ENCODE measurements at places on chromosomes 3 and 15. TPM values are rescaled to one million over a fixed set of nuclear protein-coding genes. Genes with fewer than 3 reads are reported as not detected.
A peak's percentile ranks its signal among the peaks of the same experiment; 100 is the strongest.

DNA sequence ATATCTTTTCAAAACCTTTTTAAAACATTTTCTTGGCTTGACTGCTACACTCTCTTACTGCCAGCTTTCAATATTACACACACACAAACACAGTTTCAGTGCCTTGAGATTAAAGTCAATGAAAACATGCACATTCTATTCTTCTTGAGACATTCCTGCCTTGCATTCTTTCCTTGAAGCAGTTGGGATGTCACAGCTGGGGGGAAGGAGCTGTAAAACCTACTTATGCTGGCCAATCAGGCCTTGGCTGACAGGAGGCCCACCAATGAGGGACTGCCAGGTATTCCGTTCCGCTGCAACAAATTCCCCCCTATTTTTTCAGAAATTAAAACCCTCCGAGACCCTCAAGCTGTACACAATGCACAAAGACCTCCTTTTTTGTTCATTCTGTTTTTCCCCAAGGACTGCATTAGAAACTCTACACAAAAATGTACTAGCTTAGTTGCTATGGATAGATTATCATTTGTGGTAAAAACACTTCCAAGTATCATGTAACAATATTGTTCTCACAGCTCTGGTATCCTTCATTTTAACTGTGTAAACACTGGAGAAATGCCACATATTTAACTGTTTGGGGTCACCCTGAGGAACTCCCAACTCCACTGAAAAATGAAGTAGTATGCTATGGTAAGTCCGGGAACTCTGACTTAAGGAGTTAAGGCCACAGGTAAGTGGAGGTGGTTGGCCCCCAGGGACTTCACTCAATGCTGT lies 18.5 kb downstream of the FSTL1 start:
- DNase-seq = no peak

GRCh38 chr15:98967096-98967495 lies 40.5 kb downstream of the PGPEP1L start:
- no peak for DNase-seq

GRCh38 chr3:135069406-135069805 lies 274.3 kb downstream of the EPHB1 start:
- no peak for DNase-seq

DNA sequence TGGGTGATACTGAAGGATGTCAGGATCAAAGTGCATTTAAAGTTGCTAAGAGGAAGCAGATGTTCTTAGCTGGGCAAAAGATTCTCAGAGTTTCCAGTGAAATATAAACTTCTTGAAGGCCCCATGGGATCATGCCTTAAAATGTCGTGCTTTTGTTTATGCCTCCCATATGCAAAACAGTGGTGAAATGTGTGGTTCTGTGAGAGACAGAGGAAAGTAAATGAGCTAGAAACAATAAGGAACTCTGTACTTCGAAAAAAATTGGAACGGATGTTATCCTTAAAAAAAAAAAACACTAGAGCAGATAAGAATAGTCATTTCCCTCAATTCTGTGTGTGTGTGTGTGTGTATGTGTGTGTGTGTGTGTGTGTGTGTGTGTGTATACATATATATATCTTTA lies 497.0 kb upstream of the TBL1XR1 start:
- no peak for DNase-seq

- no peak for DNase-seq
These were observed 7.8 kb downstream of the XPC start for GRCh38 chr3:14170531-14171159.

- DNase-seq = no peak
These were observed 195.2 kb upstream of the MME start for GRCh38 chr3:154884952-154885351.

GRCh38 chr3:33940736-33941135 lies 142.3 kb downstream of the PDCD6IP start:
- no peak for DNase-seq

GRCh38 chr3:119500901-119501300 lies 2.6 kb downstream of the TIMMDC1 start:
- no peak for DNase-seq

DNA sequence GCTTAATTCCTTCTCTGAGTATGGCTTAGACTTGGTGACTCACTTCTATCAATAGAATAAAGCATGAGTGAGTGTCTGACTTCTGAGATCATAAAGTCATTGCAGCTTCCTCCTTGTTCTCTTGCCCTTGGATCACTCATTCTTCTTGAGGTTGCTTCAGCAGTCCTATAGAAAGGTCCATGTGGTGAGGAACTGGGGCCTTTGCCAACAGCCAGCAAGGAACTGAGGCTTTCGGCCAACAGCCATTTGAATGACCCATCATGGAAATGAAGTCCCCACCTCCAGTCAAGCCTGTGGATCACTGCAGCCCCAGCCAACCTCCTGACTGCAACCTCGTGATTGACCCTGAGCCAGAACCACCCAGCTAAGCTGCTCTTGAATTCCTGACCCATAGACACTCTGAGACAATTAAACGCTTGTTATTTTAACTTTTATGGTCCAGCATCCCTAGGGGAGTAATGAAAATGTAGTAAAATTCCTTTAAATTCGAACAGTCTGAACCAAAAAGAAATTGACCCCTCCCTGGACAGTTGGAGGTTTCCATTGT lies 84.5 kb downstream of the WDR76 start:
- DNase-seq = no peak

- DNase-seq = no peak
These were observed 864 bp downstream of the SEMA3G start for GRCh38 chr3:52443791-52444687.

GRCh38 chr3:126850370-126851085 lies 132.4 kb upstream of the PLXNA1 start:
- DNase-seq = no peak

- no peak for DNase-seq
These were observed 31.1 kb upstream of the RASA2 start for GRCh38 chr3:141455603-141456300.

- no peak for DNase-seq
These were observed 77.3 kb upstream of the MAGI1 start for GRCh38 chr3:66115858-66116654.

DNA sequence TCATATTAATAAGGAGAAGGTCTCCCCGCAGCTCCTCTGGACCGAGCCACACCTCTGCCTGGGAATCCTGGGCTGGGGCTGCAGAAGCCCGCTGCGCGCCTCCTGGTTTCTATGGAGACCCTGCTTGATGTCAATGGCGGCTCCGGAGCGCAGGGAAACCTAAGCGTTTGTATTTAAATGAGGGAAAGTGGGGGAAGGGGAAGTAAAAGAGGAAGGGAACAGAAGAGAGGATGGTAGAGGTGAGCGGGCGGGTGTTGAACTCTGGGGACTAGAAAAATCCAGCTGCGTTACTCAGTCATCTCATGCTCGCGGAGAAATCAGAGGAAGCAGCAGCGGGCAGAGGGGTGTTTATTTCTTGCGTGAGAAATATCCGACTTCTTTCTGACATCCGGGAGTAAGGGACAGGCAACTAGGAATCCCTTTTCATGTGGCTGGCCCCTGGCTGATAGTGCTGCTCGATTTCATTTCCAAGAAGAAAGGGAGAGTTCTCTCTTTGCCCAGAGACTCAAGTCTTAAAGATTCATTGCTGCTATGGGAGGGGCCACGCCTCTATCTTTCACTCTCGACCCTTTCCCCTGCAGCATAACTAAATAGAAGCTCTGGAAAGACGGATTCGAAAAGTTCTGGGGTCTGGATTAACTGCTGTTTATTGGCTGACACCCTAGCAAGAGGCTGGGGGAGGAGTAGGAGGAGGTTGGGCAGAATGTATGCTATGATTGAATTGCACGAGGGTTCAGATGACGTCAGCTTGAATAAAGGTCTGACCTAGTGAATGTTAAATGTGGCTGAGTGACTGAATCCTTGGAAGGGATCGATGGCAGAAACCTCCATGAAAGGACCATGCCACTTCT lies 110.5 kb upstream of the GAP43 start:
- no peak for DNase-seq

GRCh38 chr3:116423374-116423773 lies 21.9 kb downstream of the LSAMP start:
- no peak for DNase-seq

- no peak for DNase-seq
These were observed 136.3 kb downstream of the PLD1 start for GRCh38 chr3:171673951-171674350.

DNA sequence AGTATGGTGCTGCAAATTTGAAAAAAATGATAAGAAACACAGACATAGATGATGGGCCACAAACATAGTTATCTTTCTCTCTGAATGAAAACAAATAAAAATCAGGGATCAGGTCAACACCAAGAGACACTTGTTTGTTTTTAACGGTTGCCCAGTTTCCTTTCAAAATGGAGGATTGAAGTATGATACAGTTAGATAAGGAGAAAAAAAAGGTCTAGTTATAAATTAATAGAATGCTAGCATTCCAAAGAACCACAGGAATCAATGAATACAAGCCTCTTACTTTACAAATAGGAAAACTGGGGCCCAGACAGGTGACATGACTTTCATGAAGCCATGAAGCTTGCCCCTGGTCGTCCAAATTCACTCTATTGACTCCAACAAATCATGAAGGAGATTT lies 305.1 kb downstream of the ZNF621 start:
- DNase-seq = no peak

- DNase-seq = no peak
These were observed 34.3 kb upstream of the ZBTB38 start for GRCh38 chr3:141333836-141334626.

DNA sequence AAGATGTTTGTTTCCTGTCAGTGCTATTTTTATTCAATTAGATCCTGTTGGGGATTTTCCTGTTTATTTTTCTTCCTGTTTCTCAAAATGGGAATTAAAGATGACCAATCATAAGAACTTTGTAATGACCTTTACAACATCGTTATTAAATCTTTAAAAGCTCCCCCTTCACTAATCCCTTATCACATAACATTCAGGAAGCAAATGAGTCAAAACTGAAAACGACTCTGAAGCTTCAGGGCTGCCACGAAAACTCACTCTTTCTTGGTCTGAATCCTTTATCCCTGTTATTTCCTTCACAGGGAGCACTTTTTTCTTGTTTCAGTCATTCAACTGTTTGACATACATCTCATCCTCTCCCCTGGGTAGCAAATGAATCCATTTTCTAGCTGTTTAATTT lies 75.8 kb upstream of the MB21D2 start:
- DNase-seq = no peak

DNA sequence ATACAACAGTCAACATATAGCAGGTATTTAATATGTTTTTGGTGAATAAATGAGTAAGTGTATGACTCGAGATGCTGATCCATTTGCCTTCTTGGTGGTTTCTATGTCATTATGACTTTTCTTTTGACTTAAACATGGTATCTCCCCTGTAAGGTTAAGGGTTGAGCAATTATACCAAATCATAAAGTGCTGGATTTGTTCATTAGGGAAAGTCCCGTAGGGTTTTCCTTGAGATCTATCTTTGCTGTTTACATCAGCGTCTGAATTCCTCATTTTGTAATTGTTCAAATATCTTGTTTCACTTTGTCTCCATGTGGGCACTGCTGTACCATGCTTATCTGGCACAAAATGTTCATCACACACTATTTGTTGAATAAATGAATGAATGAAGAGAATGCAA lies 562.6 kb downstream of the EDEM1 start:
- no peak for DNase-seq

DNA sequence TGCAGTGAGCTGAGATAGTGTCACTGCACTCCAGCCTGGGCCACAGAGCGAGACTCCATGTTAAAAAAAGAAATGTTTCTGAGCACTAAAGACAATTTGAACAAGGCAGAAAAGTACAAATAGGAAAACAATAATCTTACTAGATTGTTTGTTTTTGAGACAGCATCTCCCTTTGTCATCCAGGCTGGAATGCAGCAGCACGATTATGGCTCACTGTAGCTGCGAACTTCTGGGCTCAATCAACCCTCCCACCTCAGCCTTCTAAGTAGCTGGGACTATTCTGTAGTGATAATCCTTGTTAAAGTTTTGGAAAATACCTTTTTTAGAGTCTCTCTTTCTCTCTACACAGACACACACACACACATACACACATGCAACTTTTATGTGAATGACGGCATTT lies 107.1 kb downstream of the LPP start:
- no peak for DNase-seq

GRCh38 chr3:129490273-129490675 lies 38.2 kb upstream of the RHO start:
- peak; percentile 58 for DNase-seq

- DNase-seq = no peak
These were observed 13.9 kb upstream of the TOP2B start for GRCh38 chr3:25678581-25678980.

DNA sequence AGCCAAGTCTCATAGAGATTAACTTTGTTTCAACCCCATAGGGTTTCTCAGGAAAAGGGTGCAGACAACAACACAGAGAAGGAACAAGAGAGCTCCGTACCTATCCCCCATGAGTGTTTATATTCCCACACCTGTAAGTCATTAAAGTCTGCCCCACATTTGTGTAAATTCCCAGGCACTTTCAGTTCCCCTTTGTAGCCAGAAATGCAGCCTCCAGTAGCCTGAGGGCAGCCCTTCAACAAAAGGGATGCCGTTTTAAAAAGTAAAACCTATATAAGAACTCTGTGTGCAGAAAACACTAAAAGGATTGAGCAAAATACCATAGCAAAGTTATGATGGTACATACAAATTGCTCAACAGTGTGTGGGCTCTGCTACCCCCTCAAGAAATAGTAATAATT lies 59.7 kb upstream of the TMEM108 start:
- no peak for DNase-seq

DNA sequence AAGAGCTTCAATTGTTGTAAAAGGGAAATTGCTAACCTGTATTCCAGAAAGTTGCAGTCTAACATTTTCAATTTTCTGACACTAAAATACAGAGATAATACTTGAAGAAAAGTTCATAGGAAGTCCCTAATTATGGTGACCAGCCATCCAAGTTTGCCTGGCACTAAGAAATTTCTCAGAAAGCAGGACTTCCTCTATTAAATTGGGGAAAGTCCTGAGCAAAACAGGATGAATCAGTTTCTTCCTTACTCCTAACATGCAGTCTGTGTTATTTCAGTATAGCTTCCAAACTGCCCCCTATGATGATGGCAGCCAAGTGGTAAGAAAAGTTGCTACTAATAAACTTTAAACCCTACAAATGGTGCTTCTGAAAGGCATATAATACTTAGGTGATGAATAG lies 133.5 kb upstream of the SGO1 start:
- DNase-seq = no peak

BUB1B gene
- total RNA-seq = 0.82 TPM

CD200R1 gene
- 4.3 TPM for total RNA-seq

FEZF2 gene
- total RNA-seq = not detected

GNAT1 gene
- total RNA-seq = not detected

DPPA2 gene
- not detected for total RNA-seq

KBTBD12 gene
- total RNA-seq = 1.9 TPM

CADPS gene
- 0.09 TPM for total RNA-seq

PODXL2 gene
- 6.3 TPM for total RNA-seq

All from omental fat pad (tissue), 4 donors.